NCI-H524 (cell line): ENCODE measurements at places on chromosomes 16 and 17.

DNA sequence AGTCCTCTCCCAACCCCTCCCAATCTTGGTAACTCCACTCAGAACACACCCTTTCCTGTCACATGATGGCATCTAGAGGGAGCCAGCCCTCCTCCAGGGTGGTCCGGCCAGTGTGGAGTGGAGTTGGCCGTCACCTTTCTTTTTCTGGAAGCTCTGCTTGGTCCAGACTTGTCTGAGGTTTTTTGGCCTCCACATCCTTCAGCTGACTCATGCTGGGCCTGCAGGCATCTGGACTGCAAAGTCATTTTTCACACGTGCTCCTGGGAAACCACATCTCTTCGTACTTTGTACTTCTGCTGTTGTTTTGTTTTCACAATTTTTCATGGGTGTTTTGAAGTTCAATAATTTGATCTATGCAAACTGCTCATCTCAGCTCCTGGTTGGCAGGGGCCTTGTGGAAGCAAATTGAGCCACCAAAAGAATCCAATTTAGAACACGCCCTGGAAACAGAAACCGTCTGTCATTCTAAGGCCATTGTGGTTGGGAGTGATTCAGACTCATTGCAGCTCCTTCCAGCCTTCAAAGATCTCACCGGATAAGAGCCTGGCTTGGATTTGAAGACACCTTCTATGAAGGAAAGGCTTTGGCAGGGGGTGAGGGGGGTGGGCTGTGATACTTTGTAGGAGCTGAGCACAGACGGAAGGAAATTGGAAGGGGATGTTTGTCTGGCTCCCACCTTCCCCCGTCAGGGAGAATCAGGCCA, 42.4 kb upstream of the NF1 start:
- DNase-seq: no peak

DNA sequence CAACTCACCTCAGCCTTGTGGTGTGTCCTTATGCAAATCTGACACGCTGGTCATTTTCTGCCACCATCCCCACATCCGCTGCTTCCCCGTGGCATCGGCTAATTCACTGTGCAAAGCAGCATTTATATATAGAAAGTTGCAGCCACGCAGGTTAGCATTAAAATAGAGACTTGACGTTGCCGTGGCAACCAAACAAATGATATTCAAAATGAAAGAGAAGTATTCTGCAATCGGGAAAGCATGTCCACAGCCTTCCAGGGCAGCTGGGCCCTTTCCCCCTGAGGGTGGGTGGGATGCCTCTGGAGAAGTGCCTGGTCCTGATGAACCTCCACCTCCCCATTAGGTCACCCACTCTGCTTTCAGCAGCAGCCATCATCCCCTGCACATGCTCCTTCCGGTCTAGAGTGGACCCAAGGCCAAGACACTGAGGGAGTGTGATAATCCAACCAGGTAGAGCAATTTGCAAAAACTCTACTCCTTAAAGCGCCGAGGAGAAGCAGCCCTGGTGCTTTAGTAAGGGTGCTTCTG, 138.7 kb downstream of the GAS7 start:
- peak; percentile 17 for DNase-seq

DNA sequence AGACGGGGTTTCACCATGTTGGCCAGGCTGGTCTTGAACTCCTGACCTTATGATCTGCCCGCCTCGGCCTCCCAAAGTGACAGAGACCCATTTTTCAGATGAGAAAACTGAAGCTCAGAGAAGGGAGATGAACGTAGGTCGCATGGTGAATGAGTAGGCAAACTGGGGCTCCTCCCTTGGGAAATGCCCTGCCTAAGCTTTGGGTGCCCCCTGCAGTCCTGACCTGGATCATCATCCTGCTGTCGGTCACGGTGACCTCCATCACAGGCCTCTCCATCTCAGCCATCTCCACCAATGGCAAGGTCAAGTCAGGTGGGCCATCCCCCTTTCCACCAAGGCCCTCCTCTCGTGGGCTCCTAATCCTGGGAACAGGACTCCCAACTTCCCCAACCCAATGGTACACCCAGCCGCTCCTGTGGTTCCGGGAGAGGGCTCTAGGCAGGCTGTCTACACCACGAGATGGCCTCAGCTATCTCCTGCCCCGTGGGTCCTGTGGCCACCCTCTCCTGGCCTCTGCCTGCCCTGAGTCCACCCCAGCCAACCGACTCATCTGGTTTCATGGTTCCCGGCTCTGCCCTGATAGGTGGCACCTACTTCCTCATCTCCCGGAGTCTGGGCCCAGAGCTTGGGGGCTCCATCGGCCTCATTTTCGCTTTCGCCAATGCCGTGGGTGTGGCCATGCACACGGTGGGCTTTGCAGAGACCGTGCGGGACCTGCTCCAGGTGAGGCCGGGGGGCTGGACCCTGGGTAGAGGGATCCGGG, 4.7 kb downstream of the SLC12A3 start:
- DNase-seq: peak; percentile 14

DNA sequence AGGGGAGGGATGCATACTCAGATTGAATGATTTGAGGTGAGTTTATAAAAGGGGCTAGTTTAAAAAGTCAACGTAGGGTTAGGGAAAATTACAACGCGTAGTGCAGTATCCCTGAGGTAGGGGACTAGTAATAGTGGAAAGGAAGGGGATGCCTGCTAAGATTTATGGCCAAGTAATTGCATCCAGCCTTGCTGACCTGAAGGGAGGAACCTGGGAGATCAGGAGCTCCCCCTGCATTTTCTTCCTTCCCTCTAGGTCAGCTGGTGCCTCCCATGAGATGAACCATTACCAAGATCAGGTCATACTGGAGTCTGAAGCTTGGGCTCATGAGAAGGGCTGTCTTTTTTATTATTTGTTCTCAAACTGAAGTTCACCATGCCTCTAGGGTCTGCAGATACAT, 606.6 kb downstream of the TMEM114 start:
- no peak for DNase-seq

DNA sequence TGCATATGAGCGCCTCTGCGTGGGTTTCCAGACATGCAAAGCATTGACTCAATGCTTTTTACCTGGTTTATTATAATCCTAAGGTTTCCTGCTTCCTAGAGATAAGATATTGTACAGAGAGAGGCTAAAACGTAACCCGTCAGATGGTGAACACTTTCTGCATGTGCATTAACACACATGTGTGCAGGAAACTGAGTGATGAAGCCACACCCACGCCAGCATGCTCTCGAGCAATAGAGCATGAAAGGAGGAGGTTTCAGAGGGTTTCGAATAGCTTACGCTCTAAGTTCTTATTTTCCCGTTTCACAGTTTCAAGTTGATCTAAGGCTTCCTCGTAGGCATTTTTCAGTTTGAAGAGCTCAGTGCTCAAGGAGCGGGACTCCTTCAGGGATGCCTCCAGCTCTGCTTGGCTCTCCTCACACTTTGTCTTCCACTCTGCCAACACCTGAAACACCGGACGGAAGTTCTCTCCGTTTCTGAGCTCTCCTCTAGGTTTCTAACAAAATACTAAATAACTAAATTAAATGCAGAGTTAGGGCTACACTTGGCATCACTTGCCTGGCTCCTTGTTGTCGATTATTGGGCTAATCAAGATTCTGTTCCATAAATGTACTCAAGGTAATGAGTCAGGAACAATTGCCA, 23.2 kb downstream of the MYH3 start:
- no peak for DNase-seq
